ENCODE measurements at places on chromosomes 1 and 21.

DNA sequence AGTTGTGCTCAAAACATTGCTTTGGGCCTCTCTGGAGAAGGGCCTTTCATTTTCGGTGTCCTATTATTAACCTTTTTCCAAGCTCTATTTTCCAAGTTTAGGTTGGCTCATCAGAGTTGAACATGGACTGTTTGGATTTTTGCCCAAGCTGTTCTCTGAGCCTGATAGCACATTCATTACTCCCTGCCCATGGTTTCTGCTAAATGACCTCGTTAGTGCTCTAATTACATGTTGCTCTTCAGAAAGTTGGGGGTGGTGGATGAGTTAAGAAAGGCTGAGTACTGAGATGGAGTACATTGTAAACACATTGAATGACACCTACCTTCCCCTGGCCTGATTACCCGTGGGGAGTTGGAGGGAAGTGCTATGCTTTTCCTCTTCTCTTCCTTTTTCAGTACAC is 38.9 kb downstream of the LMO4 start:
- no peak for DNase-seq

GRCh38 chr1:227240983-227241382 is 77.3 kb downstream of the CDC42BPA start:
- DNase-seq: no peak

- DNase-seq: no peak
Observed at GRCh38 chr1:243991650-243992049, 59.4 kb upstream of the ZBTB18 start.

GRCh38 chr1:38072858-38073257 is 26.3 kb upstream of the POU3F1 start:
- DNase-seq: no peak

DNA sequence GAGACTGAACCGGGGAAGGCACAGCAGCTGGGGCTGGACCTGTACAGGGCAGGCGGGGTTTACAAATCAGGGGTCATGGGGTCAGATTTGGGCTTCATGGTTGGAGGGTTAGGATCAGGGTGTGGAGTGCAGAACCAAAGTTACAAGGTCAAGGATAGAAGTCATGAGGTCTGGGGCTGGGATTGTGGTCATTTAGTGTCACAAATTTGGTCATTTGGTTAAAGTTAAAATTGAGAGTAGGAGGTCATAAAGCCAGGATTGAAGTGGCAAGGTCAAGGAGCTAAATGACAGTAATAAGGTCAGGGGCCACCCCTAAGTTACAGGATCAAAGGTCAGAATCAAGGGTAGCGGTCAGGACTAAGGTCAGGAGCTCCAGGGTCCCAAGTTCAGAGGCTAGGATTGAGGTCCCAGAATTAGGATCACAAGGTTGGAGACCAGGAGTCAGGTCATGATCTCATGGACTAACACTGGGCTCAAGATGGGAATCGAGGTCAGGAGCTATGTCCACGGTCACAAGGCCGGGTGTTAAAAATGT is 20.4 kb downstream of the SERINC2 start:
- no peak for DNase-seq

DNA sequence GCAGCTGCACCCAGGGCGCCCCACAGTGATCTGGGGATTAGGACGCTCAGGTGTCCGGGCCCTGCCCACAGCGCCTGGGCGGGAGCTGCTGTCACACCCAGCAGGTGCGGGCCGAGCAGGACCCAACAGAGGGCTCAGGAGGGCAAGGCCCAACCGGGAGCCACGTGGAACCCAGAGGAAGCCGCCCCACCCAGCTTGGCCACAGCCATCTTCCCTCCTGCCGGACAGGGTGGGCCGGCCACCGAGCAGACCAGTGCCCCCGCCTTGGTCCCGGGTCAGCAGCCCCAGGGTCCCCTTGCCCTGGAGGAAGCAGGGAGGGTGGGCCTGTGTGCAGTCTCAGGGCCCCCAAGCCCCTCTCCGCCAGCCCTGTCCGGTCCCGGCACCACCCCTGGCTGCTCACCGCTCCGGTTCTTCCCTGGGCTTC is 6.3 kb upstream of the TTLL10 start:
- no peak for DNase-seq

- DNase-seq: peak; percentile 57
Observed at GRCh38 chr1:224644553-224645154, 28.5 kb downstream of the CNIH3 start.

DNA sequence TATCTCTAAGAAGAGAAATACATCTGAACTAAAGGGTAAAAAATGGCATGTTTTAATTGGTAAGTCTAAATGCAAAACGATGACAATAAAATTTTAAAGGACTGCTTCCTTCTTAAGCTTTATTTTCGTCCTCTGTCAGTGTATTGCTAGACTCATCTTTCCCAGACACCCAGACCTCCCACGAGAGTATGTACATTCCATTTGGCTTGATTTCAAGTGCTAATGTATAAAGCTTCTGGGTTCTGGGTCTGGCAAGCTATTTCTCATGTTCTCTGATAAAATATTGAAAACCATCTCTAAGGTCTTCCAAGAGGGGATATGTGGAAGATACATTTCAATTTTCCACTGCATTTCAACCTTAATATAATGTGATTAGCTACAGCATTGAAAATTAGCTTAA is 24.6 kb upstream of the SLC2A1 start:
- DNase-seq: no peak

DNA sequence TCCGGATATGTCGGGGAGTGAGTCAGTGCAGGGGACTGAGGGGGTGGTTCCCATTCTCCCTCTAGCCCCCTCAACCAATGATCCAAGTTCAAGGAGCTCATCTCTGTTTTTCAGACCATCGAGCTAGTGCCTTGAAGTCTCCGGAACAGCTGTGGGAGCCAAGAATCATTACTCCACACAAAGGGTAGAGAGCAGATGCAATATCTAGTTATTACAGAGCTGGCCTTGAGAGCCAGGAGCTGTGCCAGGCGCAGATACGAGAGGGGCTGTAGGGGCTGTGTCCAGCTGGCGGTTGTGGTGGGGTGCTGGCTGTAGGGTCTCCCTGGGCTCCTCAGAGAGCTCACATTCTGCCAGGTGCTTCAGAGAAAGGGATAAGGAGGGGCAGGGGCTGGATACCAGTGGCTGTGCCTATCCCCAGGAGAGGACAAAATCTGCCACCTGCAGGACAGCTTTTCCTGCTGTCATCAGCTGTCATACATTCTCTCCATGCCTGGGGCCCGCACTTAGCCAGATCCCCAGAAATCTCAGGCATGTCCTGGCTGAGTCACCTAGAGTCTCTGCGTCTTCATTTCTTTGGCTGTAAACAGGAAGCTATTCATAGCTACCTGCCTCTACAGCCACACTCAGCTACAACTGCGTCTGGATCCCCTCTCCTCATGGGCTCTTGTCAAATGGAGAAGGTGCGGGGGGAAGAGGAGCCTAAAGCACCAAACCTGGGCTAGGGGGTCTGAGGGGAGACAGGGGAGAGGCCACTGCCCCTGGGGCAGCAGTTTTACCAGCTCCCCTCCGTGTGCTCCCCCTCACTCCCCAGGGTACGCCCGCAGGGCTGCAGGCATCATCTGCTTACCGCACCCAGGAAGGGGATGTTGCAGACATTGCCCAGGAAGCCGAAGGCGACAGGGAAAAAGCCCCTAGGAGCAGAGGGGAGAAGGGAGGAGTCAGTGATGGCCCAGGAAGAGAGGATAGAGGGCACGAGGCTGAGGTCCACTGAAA is 2.4 kb upstream of the KISS1 start:
- DNase-seq: no peak

DNA sequence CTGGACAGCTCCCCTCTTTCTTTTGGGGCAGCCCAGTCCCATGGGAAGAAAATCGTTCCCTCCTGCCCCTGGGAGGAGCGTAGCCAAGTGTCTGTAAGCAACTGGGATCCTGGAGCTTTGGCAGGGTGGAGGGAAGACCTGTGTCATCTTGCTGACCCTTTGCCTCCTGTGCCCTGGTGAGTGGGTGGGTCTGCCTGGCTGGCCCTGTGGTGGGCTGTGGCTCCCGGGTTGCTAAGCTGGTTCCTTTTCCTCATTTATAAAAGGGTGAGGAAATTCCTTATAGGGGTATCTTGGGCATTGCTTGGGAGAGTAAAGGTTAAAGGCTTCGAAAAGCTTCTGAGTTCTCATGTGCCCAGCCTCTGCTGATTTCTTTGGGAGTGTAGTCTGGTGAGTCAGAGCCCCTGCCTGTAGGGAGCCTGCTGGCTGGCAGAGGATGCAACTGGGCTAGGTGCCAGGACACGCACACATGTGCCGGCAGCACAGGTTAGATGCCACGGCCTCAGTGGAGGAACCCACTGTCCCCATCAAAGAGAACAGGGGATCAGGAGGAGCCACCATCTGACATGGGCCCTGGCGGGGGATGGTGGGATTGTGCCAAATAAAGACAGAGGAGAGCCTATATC is 85.2 kb downstream of the ARHGEF10L start:
- no peak for DNase-seq

DNA sequence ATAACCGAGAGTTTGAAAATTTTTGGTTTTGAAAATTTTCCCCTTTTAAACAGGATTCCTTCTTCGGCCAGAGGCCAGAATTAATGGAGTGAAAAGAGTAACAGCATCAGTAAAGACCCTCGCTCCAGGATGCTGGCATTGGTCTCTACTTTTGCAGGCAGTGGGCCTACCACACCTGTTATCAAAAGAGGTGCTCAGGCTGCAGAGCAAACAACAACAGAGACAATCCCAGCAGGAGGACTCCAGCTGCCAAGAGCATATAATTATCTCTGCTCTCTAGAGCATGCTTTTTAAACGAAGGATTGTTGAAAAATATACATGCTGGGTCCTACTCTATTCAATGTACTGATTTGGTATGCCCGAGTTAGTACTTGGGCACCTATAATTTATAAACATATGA is 1048.5 kb downstream of the PLA2G4A start:
- DNase-seq: no peak

DNA sequence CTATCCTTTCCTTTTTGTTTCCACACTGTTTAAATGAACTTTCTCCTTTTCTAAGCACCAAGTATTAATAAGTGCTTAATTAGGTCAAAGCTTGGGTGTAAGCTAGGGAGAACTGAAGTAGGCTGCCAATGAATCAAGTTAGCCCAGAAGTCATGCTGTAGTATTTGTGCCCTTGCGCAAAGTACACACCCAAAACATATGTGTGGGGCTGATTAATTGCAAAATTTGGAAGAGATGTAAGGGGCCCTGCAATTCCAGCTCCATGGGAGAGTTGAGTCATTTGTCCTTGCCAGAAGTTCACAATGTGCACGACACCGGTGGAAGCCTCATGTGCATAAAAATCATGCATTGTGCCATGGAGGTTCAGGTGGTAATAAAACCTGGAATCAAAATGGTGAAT is 18.6 kb upstream of the NTNG1 start:
- DNase-seq: no peak

DNA sequence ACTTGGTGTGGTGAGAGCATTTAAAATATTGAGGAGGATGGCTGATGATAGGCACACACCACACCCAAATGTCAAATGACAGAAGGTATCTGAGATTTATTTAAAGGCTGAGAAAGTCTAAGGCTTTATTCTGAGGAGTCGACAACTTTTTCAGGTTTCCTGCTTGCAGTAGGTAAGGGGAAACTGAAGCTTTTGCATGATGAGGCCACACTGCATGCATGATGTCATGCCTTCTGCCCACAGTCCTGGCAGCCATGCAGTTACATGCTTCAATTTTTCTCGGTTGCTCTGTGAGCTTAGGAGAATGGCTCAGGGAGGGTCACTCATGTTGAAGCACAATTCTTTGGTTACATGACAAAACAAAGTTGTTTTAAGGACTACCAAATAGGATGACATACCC is 7.0 kb downstream of the OSCP1 start:
- no peak for DNase-seq

DNA sequence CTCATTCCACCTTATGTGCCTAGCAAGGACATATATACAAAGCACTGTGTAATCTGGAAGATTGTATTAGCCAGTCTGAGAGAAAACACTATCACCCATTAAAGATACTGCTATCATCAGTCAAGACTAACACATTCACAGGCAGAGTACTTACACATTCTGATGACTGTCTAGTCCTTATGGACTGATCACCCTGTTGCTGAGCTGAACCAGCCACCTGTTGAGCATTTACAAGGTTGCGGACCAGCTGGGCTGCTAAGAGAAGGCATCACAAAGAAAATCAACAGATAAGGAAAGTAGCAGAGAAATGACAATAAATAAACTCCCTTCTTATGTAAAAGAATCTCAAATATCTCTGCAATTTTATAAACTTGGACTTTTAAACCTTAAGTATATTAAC is 30.8 kb downstream of the PRPF38A start:
- DNase-seq: no peak

DNA sequence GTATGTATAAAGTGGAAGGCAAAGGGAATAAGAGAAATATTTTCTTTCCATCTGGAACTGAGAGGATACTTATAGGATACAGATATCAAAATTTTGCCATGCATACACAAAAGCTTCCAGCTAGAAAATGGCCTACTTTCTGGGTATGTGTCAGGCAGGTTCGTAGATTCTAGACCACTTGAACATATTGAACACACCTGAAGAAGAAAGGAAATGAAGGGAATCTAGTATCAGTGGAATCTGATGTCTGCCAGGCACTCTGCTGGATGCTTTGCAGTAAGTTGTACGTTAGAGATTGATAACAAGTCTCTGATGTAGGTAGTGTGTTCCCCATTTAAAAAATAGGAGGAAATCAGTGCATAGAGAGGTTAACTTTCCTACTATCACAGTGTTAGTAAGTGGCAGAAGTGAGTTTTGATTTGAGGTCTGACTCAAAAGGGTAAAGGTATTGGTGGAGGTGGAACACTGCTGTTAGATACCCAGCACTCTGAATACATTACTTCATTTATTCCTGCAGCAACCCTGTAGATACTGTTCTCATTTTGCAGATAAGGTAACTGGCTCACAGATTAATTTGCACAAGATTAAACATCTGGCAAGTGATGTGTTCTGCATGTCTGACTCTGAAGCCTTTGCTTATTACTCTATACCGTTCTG is 3.0 kb downstream of the CAMSAP2 start:
- no peak for DNase-seq

DNA sequence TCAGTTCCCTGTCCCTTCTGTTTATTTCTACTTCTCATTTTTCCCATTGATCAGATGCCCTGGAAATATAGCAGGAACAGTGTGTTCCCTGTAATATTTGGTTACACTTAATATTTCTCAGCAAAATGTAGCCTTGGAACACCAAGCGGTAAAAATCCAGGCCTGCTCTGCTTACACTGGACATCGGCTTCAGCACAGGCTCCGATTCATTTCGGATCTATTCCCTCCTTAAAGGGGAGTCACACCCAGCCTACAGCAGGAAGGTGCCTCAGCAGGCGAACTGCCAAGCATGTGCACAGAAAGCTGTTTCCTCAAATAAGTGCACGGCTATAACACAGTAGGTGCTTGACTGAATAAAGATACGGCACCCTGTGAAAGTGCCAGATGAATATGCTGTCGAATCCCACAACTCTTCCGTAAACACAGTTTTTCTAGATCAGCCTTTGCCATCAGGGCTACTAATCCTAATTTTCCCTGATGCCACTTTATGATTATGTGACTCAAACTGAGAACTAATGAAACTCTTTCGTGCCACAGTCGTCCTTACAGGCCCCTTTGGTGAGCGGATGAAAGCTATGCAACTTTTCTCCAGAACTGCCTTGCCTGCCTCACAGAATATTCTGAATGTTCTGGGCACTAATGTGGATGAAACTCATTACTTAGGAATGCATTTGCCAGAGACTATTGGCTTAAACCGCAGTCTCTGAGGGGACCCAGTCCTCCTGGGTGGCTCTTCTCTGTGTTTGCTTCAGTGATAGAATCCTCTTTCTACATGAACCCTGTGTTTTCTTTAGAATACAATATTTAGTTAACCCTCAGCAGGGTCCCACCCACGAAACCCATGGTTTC is 275.5 kb upstream of the RUNX1 start:
- DNase-seq: no peak
